ENCODE measurements at places on chromosomes 2 and 18.

DNA sequence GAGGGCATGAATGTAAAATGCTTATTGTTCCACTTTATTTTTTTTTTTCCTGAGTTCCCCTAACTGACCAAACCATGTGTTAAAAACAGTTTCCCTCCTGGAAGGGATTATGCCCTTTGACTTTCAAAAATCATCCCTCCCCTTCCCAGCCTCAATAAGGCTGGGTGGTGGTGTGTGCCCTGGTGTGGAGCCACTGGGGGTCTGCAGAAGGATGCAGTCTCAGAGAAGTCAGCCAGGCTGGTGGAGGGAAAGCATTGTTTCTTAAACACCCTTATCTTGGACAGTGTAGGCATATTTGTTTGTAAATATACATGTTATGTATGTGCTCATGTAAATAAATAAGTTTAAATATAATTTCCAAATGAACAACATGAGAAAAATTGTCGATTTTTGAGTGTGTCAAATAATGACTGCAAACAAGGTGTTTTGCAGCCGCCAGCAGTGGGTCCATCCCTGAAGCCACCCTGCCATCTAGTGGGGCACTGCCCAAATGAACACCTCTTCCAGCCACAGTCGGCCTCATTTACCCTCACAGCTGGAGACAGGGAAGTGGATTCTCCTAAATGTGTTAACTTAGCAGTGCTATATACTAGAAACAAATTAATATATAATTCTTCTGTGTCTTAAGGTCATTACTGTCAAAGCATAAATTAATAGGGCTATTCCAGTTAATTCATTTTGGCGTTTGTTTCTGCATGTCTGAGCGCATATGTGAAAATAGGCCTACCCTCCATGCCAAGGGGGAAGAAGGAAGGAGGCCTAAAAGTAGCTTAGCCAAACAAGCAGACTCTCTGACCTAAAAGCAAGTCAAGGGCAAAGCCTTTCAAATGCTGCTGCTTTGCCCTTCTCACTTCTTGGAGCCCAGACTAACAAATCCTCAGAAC is 209.6 kb upstream of the PIK3C3 start:
- peak; percentile 10 for DNase-seq

- DNase-seq: peak; percentile 30
Measured at GRCh38 chr2:30149513-30149912, 2.7 kb downstream of the YPEL5 start.

DNA sequence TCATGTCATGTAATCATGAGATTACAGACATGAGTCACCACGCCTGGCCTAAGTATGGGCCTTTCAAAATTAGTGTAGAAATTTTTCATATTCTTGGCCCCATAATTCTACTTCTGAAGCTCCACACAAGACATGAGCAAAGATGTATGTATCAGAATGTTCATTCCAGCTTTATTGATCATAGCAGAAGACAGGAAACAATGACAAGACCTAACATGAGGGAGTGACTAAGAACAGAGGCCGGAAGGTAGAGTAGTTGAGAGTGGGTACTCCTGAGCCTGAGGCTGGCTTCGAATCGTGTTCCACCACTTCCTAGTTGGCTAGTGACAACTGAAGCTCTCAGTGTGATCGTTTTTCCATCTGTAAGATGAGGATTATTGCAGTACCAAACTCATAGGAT is 89.3 kb downstream of the ARMC9 start:
- no peak for DNase-seq

DNA sequence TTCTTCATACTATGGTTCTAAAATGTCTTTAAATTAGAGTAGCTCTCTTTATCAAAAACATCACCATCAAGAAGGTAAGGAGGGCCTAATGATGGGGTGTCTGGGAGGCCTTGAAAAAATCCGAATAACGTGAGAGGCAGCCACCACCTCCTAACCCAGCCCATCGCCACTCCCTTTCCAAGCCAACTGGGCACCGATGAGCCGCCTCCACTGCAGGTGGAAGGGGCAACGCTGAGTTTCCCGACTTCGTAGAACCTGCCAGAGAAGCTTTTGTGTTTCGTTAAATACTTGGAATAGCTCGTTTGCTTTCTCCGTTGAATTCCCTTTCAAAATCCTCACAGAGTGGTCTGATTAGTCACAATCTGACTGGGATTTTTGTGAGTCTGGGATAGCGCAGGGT is 22.0 kb upstream of the RPL31 start:
- no peak for DNase-seq

DNA sequence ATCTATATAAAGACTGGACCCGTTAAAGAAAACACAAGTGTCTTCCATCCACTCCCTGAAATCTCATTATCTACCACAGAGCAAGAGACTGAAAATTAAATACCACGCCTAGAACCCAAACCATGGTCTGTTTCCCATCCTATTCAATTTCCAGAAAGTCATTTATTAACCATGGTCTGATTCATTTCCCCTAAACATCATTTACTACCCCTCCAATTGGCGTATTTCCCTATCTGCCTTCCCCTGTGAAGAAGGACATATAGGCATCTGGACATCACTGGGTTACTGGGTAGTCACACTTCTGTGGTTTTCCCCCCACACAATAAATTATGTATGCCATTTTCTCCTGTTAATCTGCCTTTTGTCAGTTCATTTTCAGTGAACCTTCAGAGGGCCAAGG is 30.8 kb downstream of the CCDC93 start:
- DNase-seq: no peak

- no peak for DNase-seq
Measured at GRCh38 chr2:186024921-186025320, 286.3 kb downstream of the FSIP2 start.

GRCh38 chr2:46770622-46771021 is 145.0 kb downstream of the MCFD2 start:
- DNase-seq: no peak

DNA sequence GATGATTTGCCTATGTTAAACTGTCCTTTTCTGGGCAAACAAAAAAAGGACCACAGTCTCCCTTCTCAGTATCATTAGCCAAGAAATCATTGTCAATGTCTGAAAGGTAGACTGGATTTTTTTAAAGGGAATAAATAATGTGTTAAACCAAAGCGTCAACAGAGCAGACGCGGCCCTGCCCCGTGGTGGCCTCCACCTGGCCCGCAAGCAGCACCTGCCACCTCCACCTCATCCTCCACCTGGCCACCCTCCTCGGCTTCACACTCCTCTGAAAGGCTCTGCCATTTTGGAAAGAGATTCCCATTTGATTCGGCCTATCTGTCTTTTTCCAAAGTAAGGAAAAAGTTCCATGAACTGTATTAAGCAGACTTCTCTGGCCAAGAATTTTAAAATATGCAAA is 67.9 kb upstream of the TMEM200C start:
- no peak for DNase-seq

DNA sequence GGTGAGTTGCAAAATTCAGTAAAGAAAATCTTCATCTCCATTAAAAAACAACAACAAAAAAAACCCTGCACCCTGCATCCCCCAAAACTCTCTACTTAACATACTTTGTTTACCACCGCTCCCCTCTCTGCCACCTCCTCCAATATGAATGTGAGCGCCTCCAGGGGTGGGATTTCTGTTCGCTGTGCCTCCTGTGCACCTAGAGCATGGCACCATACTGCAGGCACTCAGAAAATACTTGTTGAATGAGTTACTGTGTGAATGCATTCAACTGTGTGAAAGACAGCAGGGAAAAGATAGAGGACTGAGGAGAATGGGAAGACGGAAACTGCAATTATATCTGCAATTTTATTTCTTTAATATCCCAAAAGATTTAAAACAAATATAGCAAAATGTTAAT is 4.5 kb downstream of the CEBPZ start:
- no peak for DNase-seq

DNA sequence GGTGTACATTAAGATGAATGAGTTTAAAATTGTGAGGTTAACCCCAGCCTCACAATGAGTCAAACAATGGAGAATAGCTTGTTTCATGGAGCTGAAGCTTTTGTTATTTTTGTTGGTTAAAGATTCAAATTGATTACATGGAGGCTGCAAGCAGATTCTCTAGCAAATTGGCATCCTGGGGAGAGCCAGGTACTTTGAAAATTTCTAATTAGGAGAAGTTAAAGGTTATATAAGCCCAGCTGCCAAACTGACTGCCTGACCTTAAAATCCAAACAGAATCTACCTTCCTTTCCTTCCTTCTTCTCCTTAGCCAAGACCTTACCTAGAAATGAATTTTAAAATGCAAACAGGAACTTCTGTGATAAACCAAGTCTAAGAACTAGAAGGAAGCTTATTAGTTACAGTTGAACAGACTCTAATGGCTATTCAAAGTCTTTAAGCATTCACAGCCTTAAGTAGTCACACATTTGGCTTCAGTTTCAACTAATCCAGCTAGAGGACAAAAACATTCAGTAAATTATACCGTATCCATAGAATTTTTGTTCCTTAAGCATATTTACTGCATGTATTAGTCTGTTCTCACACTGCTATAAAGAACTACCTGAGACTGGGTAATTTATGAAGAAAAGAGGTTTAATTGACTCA is 31.5 kb upstream of the PGAP1 start:
- DNase-seq: no peak

DNA sequence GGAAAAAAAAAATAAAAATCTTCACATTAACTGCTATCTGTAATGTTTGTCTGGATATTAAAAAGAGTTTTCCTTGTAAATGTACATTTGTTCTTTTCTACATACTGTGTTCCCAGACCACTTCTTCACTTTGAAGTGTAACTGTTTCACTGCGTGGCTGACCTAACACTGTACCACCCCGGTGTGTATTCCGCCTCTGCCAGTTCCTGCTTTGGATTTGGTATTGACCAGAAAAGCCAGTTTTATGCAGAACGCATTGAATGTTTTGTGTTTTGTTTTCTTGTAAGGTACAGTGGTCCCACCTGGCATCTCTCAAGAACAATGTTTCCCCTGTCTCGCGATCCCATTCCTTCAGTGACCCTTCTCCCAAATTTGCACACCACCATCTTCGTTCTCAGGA is 128.2 kb upstream of the IL1R2 start:
- DNase-seq: no peak

GRCh38 chr2:222547083-222547482 is 108.8 kb downstream of the FARSB start:
- no peak for DNase-seq

DNA sequence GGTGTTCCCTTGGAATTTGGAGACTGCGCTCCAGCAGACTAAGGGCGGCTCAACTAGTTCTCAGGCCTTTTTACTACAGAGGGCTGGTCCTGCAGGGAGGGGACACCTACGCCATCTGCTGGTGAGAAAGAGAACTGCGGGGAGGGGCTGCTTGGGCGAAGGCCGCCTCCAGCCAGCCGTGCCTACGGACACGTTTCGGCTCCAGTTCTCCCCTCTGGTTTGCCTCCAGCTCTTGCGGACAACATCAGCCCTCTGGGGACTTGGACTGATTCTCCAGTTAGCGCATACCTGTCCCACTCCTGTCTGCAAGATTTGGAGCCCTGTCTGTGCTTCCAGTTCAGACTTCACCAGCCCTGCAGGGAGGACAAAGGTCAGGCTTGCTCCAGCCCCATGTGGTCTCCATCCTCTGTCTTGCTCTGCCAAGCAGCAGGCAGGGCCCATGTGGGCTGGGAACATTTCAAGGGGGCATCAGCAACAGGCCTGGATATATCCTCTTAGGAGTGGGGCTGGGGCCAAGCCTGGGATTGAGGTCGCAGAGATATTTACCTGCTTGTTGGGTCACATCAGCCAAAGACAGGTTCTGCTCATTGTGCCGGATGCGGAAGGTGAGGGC is 10.3 kb downstream of the PTPRN start:
- DNase-seq: peak; percentile 86

DNA sequence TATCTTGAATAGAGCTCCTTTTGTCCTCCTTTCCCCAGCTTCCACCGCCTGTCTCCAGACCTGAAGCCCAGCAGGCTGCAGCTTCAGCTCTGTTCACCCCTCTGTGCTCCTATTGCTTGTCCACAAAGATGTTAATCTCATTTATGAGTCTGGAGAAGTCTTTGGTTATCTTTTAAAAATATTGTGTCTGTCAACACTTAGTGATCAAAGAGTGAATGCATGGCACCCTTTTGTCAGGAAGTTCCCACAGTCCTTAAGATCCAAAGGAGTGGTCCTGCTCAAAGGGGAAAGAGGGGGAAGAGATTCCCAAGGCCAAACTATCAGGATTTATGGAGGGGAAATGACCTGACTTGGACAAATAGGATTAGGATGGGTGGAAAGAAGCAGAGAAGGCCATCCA is 118.9 kb downstream of the ACAA2 start:
- DNase-seq: no peak

DNA sequence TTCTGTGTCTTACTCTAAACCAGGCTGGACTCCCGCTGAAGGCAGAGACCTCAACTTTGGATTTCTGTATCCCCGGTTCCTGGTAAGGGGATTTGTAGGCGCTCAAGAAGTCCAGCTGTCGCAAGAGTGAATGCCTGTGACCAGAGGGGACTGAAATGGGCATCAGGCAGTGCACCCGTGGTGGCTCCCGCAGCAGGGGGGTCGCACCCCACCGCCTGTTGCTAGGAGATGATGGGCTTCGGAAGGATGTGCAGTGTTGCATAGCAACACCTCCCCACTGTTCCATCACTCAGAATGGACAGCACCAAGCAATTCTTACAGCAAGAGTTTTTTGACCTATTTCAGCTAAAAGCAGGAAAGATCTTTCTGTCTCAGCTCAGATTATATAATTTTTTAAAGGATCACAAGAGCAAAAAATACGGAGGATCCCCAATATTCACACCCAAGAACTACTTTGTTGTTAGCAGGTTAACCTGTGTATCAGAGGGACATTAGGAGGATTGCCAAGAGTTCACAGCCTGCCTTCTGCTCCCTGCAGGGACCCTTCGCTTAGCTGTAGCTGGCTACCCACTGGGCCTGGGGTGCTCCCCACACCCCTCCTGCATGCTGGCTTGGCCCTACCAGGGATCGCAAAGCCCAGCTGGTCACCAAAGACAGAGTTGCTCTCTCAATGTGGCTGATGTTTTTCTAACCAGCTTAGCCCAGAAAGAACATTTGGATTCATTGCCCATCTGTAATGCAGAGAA is 63.8 kb downstream of the SOWAHC start:
- peak; percentile 16 for DNase-seq

DNA sequence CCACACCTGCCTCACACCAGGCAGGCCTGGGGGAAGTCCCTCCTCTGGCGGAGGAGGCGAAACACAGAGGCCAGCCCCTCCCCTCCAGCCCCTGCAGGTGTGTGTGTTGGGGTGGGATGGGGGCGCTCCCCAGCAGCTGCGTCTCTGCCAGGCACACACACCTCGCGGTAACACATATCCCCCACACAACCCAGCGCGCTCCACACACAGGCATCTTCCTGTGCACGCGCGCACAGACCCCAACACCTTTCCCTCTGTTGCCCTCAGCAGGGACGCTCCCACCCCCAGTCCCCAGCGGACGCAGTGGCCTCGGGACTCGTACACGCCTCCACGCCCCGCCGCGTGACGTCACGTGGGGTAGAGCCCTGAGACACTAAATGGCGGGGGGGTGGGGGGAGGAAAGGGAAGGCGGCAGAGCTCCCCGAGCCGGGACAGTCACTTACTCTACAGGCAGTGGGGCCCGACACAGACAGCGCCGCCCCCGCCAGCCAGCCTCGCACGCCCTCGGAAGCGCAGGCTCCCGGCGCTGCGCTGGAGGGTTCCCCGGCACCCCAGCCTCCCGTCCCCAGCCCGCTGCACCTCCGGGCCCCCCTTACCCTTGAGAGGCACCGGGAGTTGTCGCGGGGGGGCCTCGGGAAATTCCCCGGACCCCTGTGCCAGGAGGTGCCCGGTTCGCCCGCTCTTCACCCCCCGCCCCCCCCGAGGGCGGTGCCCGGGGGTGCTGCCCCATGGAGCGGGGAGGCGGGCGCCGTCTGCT is at the start of gene WNT10A:
Gene WNT10A (plus strand): TSS at position 751 of the 757 bp plus-strand sequence. CDS start 144 bp downstream, outside the sequence.
- DNase-seq: peak; percentile 30

- DNase-seq: no peak
Measured at GRCh38 chr2:40394597-40394996, 57.3 kb downstream of the SLC8A1 start.
